EH (cell line): ENCODE measurements at places on chromosomes 6 and 20.
A peak's percentile ranks its signal among the peaks of the same experiment; 100 is the strongest.

DNA sequence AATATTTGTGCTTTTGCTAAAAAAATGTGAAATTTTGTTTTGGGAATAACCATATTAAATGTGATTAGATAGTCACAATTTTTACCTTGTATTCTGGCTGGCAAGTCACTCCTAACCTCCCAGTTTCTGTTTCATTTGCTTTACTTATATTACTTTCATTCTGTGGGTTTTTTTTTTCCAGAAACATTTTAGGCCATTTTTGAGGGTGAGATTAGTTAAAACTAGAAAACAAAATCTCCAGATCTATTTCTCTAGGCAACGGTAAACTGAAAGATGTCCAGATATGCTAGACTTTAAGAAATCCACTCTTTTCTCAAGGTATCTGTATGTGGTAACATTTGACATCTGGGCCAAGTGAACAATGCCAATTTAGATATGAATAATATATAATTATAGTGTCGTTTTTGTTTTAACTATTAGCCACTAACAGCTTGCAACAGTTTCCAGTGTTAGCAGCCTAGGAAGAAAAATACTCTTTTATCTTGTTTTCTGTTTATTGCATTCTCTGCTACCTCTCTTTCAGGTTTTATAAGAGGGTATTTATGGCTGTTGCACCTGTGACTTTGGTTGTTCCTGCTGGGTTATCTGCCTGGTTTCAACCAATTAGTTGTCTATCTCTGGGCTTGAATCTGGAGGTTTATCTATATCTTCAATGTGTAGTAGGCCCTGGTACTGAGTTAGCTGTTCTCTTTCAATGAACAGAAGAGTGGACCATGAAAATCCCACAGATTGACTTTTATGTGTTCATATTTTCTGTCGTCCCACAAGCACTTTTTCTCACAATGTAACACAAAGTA is 260.9 kb downstream of the NKAIN2 start:
- DNase-seq, result no peak

GRCh38 chr6:164812706-164813105 is 496.7 kb downstream of the C6orf118 start:
- no peak for DNase-seq

DNA sequence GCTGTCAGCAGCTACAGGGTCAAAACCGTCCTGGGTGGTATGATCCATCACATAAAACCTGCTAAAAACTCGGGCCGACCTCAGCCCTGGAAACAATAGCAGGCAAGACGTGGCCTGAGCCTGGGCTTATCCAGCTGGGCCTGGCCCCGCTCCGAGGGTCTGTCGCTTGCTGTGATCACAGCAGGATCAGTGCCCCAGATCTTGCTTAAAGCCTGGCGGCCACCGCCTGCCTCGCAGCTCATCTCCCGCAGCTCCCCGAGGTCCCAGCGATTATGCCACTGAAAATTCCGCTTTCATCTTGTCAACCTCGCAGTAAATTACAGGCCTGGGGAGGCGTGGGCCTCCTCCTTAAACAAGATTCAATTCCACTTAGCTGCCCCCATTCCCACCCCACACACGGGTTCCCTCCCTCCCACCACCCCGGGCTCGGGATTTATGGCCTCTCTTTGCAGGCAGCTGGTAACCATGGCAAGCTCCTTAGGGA is 40.1 kb downstream of the CDH22 start:
- no peak for DNase-seq

GRCh38 chr20:45857882-45858216 is 435 bp downstream of the ZSWIM3 start:
- DNase-seq, result no peak

DNA sequence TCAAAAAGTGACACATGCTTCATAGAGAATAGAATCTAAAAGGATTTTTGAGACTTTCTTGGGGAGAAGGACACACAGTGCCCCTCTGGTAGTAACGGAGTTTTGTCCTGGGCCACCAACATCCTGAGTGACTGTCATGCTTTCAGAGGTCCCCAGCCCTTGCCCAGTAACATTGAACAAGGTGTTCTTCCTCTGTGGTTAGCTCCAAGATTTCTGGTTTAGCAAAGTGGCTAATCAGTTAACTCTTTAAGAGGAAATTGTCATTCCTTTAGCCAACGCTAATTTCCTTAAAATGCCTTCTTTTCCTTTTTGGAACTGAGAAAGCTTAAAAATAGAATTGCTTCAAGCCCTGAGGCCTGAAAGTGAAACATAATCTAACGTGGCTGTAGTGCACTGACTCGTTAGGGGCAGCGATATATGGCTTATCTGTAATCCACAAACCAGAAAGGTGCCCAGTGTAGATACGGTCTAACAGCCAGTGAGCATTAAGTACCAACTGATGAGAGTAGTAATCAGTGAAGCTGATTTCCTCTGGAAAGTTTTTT is 7.8 kb downstream of the E2F3 start:
- DNase-seq, result no peak

GRCh38 chr6:134063966-134064445 is 11.6 kb upstream of the SLC2A12 start:
- peak; percentile 78 for DNase-seq

DNA sequence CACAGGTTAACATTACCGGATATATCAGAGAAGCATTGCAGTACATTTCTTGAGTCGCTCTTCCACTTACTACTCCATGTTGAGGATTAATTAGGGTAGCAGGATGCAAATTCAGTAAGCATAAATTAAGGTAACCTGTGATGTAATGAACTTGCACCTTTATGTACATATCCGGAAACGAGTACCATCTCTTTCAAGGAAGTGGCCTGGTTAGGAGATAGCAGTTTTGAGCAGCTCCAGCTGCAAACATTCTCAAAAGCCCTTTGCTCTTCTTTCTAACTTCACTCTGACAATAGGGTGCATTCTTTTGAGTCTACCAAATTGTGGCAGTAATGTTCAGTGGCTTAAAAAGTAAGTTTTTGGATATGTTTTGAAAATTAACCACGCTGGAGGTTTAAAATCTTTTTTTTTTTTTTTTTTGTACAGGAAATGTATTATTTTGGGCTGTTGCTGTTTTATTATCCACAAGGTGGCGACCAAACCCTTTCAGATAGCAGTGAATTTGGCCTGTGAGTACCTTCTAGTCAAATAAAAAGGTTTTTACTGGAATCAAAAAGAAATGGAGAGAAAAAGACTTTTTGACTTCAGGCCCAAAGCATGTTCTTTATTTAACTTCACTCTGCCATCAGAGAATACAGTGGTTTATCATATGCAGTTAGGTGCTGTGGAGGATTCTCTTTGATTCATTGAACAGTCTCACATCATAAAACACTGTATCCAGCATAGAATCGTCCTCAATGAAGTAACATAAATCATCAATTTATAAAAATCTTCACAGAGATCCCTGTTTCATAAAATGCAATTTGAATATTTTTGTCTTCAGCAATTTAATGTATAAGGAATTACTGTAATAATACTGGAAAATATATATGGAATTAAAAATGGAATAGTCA is 8.9 kb downstream of the FAM217B start:
- peak; percentile 66 for DNase-seq

GRCh38 chr6:13065581-13065980 is 262.8 kb downstream of the TBC1D7 start:
- DNase-seq, result peak; percentile 27

DNA sequence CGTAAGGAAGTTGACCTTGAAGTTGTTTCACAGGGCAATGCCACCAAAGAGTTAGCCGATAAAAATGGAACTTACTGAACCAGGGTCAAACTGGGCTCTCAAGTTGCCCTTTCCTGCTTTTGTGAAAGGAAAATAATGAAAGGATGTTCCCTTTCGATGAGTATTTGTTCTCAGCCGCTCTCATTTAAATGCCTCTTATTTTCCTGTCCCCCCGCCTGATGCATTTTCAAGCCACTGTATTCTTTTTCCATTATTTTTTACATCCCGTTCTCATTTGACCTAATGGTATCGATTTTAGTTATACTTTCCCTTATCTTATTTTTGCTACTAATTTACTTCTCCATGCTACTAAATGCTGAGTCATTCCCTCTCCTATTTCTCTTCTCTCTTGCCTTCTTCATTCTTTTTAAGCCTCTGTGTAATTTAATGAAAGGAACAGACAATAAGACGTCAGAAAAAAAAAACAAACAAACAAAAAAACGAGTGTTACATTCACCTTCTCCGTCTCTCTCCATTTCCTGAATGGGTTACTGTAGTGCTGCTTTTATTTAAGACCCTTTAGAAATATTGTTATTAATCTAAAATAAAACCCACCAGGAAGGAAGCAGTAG is 655 bp upstream of the NDUFAF4 start:
- peak; percentile 34 for DNase-seq

DNA sequence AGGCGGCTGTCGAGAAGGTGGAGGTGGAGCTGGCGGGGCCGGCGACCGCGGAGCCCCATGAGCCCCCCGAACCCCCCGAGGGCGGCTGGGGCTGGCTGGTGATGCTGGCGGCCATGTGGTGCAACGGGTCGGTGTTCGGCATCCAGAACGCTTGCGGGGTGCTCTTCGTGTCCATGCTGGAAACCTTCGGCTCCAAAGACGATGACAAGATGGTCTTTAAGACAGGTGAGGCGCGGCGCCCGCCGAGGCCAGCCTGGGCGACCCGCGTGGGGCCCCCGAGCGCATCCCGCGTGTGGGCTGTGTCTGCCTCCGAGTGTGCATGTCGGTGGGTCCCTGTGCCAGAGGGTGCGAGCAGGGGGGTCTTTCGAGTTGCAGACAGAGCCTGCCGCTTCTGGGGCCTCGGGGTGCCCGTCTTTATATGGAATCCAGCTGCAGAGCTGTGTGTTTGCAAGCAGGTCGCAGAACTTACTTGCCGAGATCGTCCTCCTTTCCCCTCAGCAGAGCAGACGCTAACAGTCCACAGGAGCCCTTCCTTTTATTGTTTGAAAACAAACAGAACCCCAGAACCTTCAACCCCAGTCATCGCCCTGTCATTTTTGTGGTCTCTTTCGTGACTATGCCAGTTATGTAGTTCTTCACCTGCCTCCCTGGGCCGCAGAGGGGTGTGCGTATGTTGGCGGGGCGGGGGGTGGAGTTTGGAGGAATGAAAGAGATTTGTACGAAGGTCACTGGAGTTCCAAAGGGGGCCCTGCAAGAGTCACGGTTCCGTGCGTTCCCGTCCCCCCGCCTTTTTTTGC is 766 bp downstream of the SLC16A10 start:
- DNase-seq, result peak; percentile 3

- no peak for DNase-seq
Observed at GRCh38 chr6:50966532-50966931, 147.9 kb downstream of the TFAP2B start.

DNA sequence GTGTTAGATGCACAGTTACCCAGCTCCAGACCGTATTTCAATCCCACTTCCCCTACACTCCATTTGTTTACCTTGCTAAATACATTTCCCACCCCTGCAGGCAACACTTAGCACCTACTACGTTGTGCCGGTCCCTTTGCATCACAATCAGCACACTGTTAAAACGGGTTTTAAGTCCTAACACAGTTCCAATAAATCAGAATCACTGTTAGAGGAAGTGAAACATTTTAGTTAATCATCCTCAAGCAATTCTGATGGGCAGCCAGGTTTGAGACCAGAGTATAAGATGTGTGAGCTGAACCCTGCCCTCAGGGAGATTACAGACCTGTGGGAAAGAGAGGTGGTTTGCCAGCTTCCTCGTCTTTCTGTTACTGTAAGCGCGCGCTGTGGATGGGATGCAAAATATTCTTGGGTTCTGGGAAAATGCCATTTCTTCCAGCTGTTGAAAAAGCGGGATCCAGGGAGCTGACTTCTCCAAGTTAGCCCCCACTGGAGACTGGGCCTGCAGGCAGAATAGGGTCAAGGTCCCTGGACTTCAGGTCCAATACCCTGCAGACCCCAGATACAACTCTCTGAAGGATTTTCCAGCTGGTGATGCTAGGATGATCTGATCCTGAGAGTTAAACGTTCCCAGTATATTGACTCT is 3.1 kb downstream of the ZCCHC3 start:
- no peak for DNase-seq

DNA sequence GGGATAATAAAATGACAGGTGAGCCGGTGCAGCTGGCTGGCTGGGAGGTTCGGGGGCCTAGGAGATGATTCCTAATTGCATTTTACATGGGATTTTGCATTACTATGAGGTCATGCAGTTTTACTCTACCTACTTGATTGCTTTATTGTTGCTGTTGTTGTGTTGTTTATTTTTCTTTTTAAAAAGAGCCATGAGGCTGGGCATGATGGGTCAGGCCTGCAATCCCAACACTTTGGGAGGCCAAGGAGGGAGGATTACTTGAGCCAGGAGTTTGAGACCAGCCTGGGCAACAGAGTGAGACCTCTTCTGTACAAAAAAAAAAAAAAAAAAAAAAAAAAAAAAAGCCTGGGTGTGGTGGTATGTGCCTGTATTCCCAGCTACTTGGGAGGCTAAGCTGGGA is 104.8 kb downstream of the GJA1 start:
- DNase-seq, result no peak

- no peak for DNase-seq
Observed at GRCh38 chr6:115511771-115512170, 548.9 kb downstream of the FRK start.

- DNase-seq, result peak; percentile 50
Observed at GRCh38 chr6:146550911-146551310, 7.3 kb downstream of the RAB32 start.

DNA sequence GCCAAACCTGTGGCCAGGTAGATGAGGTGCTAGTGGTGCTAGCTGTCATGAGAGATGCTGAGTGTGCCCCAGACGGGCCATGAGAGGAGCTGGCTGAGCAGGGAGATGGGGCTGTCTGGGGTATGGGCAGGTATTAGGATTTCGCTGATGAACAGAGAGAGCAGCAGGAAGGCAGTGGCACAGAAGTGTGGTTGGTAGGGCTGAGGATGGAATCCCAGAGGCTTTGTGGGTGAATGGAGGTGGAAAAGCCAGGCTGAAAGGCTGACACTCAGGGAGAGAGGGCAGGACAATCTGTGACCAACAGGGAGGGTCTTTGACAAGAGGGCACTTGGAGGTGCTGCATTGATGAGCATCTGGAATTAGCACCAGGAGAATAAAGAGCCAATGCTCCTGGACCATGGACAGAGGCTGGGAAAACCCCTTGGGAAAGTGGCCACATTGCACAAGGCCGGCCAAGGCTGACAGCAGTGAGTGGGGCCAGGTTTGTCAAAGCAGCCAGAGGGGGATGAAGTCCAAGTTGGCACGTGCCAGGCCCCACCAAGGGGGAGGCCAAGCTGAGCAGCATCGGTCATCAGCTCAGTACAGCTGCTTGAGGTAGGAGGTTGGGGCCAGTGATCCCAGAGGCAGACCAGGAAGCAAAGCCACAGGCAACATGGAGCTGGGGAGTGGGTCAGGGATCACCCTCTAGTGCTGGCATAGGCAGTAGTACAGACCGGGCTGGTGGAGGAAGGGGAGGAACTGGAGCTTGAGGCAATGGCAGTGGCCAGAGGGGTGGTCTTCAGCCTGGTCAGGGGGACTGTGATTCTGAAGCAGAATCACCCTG is 19.7 kb upstream of the SGK2 start:
- DNase-seq, result no peak

GRCh38 chr6:79159846-79160245 is 74.6 kb downstream of the HMGN3 start:
- no peak for DNase-seq
